ENCODE measurements at places on chromosomes 2 and 18. TPM values are rescaled to one million over a fixed set of nuclear protein-coding genes. Genes with fewer than 3 reads are reported as not detected.
A peak's percentile ranks its signal among the peaks of the same experiment; 100 is the strongest.

GRCh38 chr18:32470460-32470713 lies 295 bp downstream of the GAREM1 start:
- peak; percentile 44 for DNase-seq

DNA sequence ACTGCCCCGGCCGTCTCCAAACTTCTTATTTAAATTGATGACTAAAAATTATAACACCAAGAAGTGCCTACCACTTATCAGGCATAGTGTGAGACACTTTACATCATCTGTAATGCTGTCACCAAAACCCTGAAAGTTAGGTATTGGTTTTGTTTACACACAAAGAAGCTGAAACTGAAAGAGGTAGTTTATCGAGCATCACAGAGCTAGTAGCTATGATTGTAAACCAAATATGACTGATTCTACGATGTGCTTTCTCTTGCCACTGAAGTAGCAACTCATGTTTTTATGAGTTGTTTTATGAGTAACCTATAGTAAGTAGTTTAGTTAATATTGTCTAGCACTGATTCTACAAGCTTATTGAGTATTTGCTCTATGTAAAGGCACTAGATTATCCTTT lies 31.5 kb downstream of the DYNC1I2 start:
- no peak for DNase-seq

DNA sequence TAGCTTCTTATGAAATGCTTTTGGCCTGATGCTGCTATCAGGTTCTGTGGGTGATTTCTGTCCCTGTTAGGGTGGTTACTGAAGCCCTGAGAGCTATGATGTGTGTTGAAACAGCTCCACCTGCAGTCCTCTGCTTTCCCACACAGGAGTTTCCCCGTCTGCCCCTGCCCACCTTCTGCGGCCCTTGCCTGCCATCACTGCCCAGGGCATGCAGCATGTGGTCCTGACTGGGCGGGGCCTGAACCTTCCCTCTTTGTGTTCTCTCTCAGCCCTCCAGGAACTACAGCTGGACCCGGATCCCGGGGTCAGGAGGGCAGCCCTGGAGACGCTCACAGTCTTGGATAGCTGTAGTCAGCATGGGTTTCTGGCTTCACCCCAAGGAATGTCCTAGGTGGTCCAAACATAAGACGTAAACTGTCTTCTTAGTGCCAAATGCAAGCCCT lies 21.4 kb downstream of the HJURP start:
- DNase-seq = peak; percentile 55

DNA sequence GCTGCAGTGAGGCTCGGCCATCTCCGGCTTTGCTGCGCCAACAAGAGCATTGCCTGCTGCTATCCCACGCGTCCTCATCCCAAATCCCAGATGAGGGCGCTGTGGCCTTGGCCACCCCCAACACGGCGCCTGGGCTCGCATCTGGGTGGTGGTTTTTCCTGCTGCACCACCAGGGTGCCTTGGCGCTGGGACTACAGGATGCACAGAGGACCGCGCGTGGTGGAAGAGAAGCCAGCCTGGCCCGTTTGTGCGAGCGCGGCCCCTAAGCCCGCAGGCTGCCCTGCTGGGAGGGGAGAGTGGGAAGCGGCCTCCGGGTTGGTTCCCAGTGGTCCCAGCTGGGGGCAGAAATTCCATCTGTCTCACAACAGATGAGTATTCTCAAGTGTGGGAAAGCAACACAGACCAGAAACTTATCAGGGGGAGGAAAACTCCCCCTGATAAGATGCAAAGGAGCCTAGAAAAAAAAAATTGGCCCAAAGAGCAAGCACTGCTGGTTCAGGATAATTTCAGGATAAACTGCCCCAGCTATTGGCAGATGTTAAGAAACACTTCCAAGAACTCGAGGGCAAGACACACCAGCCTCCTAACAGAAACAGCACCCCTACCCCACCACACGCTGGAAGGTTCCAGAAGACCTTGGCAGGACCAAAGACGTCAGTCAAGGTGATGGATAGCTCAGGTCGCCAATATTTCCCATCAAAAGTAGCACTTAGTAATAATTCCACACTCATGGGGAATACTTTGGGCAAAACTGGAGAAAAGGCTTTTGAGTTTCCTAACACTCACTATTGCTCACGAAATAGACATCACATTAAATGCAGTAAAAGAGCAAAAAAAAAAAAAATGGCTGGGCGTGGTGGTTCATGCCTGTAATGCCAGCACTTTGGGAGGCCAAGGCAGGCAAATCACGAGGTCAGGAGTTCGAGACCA lies 152.1 kb downstream of the PXDN start:
- peak; percentile 93 for DNase-seq

GRCh38 chr2:164514491-164514890 lies 106.8 kb downstream of the GRB14 start:
- no peak for DNase-seq

DNA sequence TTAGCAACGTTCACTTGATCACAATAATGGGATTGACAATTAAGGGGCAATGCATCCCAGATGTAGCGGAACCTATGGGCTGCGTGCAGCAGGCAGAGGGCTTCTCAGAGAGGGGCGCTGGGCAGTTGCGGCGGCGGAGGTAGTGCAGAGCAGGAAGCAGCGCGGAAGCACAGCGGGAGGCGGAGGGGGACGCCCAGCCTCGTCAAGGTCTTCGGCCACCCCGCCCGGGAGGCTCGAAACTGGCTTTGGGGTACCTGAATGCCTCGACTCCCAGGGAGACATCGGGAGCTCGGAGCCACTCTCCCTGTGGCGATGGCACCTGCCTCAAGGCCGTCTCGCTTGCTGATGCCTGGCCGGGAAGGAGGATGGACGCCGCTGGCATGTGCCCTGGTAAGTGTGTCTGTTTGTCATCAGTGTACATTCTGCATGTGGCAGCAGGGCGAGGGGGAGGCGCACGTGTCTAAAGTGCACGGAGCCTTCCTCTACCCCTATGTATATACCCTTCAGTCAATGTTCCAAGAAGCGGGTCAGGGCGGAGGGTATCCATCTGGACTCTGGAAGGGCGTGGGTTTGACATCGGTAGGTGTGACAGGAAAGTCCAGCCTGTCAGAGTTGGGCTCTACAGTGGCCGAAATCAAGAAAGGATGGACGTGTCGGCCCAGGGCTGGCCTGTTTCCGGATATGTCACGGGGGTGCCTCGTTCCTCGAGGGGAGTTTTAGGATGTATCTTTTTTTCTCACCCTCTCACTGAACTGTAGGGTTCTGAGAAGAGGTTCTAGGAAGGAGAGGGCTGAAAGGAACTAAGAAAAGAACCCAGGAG lies 7.5 kb upstream of the SP9 start:
- DNase-seq = no peak

DNA sequence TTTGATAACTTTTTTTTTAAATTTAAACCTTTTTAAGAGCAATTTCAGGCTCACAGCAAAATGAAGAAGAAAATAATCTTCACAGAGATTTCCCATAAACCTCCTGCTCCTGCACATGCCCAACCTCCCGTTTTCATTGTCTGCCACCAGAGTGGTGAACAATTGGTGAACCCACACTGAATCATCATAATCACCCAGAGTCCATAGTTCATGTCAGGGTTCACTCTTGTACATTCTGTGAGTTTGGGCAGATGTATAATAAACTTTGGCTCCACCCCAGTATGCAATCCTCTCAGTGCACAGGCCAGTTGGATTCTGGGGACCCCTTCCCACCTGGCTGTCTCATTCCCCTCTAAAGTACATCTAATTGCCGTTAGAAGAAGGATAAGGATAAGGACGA lies 24.4 kb downstream of the C18orf54 start:
- DNase-seq = no peak

DNA sequence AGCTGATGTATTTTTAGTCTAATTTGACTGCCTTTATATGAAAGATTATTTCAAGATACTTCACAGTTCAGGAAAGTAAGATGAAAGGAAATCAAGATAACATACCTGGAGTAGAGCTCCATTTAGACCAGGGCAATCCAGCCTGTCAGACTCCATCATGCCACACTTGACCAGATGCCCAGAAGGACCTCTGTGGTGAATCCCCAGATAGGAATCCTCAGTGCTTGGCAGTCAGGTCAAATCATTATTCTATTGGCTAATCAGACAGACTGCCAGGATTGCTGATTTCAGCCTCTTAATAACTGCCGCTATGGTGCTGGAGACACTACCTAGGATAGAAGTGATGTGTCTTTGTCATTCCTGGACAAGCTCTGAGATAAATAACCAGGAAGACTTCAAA lies 404.2 kb downstream of the STK39 start:
- no peak for DNase-seq

- DNase-seq = no peak
Measured at GRCh38 chr18:10391506-10391905, 62.9 kb upstream of the APCDD1 start.

GRCh38 chr2:231866450-231866849 lies 59.7 kb downstream of the NPPC start:
- no peak for DNase-seq

DNA sequence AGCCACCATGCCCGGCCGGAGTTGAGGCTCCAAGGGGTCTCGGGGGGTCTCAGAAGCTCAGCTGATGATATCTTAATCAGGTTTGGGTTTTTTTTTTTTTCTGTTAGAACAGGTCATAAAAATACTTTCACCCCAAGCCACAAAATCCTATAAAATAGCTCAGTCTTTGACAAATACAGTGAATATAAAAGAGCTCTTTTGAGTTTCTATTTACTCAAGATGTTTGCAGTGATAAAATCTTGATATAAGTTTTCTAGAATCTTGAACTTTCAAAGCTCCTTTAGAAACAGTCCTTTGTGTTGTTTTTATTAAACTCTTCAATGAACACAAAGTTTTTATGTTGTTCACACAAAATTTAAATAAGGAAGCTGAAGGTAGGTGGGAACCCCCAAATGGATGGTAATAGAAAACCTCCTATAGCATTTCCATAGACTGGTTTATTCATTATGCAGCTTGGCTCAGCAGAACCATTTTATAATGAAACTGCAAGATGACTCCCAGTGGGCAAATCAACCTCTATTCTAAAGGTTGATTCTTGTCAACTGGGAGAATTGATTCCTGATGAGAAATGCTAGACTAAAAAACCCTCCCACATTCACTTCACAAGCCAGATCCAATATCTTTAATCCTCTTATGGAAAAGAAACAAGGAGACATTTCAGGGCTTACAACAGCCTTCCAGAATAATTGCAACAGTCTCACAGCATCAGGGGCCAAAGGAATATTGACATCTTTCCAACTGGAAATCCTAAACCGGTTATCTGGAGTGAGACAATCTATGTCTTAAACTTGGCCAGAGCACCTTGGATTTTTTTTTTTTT lies 13.6 kb upstream of the NARS1 start:
- DNase-seq = no peak

DNA sequence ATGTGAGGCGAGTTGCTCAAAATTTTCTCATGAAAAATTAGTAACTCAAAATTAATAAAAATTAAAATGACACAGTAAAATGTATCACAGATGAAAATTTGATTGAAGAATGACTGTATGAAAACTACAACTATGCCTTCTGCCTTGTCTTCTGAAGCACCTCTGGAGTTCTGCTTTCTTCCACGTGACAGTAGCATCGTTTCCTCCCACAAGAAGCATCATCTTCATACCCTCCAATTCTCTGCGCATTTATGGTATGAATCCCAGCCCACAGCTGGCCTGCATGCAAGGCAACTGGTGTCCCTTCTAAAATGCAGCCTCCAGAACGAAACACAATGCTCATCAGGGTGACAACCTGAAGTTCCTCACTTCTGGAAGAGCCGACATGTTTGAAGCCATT lies 189.9 kb downstream of the MYO1B start:
- DNase-seq = no peak

GRCh38 chr18:63317556-63317946 lies 2.0 kb downstream of the BCL2 start:
- no peak for DNase-seq

DNA sequence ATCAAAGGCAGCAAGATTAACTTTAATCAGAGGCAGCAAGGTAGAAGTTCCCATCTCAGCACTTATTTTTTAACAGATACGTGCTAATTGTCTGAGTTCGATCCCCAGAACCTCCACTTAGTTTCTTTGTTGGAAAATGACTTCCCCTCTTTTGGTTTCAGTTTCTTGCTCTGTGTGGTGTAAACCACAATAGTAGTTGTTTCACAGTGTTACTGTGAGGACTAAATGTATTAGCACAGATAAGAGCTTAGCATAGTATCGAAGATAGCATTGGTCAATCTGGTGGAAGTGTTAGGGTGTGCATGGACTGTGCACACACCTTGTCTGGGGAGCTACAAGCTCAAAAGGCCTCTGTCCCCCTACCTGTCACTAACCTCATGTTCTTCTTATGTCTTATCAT lies 988.3 kb upstream of the GYPC start:
- no peak for DNase-seq

GRCh38 chr2:31314761-31315160 lies 80.8 kb downstream of the EHD3 start:
- no peak for DNase-seq

- no peak for DNase-seq
Measured at GRCh38 chr2:145321344-145321743, 801.4 kb upstream of the ZEB2 start.

- no peak for DNase-seq
Measured at GRCh38 chr2:72840066-72840465, 14.2 kb upstream of the EXOC6B start.

DNA sequence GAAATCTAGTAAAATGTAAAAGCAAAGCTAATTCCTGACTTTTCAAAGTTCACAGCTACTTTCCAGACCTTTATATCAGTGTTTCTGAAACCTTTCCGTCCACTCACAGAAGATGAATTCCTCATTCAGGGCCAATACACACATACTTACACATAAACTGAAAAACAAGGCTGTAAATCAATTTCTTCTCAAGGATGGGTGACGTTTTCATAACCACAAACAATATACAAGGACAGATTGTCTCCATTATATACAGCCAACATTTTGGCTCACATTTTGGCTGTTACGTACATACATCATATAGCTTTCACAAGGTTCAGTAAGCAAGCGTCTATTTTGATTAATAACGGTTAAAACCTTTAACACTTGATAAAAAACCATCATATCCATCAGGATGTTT lies 1.4 kb downstream of the RPRD1A start:
- no peak for DNase-seq

DNA sequence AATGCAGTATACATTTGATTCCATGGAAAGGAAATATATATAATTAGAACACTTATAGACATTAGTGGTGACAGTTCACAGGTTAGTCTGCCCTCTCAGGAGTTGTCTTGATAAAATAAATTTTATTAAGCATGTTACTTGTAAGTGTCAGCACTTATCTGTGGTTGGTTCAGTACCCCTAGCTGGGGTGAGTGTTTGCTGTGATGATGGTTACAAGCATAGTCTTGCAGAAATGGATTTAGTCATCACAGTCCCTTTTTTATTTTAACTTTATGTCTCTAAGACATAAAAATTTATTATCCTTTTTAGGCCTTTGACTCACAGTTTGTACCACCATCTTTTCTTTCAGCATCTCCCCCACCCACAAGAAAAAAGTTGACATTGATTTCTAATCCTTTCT lies 52.1 kb downstream of the NCK2 start:
- no peak for DNase-seq

- no peak for DNase-seq
Measured at GRCh38 chr2:8620611-8621382, 61.1 kb upstream of the ID2 start.

- no peak for DNase-seq
Measured at GRCh38 chr18:49015886-49016647, 65.3 kb upstream of the SMAD7 start.

GRCh38 chr18:1599196-1599595 lies 694.5 kb downstream of the ADCYAP1 start:
- no peak for DNase-seq

Gene GAL3ST2
- polyA plus RNA-seq = 0.39 TPM

Gene LOXL3
- polyA plus RNA-seq = 2.4 TPM

Gene PSME4
- 23.4 TPM for polyA plus RNA-seq

Gene GALR1
- not detected for polyA plus RNA-seq

Gene TSPYL6
- polyA plus RNA-seq = not detected

Gene TWIST2
- polyA plus RNA-seq = 0.56 TPM

Gene TBR1
- not detected for polyA plus RNA-seq

Gene ZNF385B
- 5.9 TPM for polyA plus RNA-seq

Gene LGALSL
- 16.2 TPM for polyA plus RNA-seq

Gene SKOR2
- not detected for polyA plus RNA-seq
